CD4-positive, alpha-beta T cell treated with Interleukin-2 at 100 ng/mL for 4 hours (primary cell): ENCODE measurements at places on chromosomes 11 and 22.

DNA sequence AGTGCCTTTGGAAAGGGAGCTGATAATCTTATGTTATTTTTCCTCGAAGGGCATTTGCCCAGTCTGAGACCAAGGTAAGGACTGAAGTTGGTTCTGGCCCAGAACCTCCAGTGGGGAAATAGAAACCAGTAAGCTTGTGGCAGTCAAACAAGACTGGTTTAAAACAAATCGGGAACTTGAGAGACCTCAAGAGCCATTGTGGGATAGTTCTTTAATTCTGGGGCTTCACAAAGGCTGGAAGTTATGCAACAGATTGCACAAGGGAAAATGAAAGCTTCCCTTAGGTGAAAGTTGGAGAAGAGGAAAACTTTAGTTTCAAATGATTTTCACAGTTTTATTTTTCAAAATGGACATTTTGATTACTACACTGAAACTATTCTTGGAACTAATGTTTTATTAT is 33.5 kb upstream of the RAB38 start:
- no peak for DNase-seq

GRCh38 chr11:43997022-43997660 is 50.6 kb upstream of the ACCSL start:
- DNase-seq = no peak

DNA sequence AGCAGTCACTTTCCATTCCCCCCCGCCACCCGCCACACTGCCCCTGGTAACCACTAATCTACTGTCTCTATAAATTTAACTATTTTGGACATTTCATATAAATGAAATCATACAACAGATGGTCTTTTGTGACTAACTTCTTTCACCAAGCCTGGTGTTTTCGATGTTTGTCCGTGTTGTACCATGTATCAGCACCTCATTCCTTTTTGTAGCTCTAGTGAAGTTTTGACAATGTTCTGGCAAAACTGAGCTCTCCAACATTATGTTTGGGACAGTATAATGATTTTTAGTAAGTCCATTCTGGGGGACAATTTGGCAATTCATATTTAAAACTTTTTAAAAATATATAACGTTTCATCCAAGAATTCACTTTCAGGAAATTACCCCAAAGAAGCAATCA is 45.6 kb upstream of the ARHGAP42 start:
- no peak for DNase-seq

- DNase-seq = no peak
Measured at GRCh38 chr11:18365741-18366140, 28.6 kb upstream of the LDHA start.

- DNase-seq = peak; percentile 68
Measured at GRCh38 chr11:75508051-75508561, 17.6 kb downstream of the GDPD5 start.

DNA sequence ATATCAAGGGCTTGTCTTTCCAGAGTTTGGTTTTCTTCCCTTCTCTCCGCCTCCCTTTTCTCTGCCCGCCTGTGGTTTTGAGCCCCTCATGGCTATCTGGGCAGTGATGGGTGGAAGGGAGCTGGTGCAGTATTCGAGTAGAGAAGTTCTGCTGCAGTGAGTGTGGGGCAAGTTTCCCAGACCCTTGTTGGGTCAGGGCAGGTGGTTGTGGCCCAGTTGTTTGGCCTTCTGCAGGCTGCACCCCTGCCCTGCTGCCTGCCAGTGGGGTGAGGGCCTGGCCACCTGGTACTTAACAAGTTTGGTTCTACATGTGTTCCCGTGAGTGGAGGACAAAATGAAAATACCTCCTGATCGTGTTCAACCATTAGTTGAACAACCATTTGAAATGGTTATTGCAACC is 65.2 kb downstream of the PTPRJ start:
- no peak for DNase-seq

GRCh38 chr11:15107730-15108515 is 6.8 kb upstream of the INSC start:
- no peak for DNase-seq

GRCh38 chr11:6657346-6657745 is 1.7 kb upstream of the DCHS1 start:
- DNase-seq = no peak

GRCh38 chr11:74084796-74085541 is 76.1 kb upstream of the UCP3 start:
- no peak for DNase-seq

DNA sequence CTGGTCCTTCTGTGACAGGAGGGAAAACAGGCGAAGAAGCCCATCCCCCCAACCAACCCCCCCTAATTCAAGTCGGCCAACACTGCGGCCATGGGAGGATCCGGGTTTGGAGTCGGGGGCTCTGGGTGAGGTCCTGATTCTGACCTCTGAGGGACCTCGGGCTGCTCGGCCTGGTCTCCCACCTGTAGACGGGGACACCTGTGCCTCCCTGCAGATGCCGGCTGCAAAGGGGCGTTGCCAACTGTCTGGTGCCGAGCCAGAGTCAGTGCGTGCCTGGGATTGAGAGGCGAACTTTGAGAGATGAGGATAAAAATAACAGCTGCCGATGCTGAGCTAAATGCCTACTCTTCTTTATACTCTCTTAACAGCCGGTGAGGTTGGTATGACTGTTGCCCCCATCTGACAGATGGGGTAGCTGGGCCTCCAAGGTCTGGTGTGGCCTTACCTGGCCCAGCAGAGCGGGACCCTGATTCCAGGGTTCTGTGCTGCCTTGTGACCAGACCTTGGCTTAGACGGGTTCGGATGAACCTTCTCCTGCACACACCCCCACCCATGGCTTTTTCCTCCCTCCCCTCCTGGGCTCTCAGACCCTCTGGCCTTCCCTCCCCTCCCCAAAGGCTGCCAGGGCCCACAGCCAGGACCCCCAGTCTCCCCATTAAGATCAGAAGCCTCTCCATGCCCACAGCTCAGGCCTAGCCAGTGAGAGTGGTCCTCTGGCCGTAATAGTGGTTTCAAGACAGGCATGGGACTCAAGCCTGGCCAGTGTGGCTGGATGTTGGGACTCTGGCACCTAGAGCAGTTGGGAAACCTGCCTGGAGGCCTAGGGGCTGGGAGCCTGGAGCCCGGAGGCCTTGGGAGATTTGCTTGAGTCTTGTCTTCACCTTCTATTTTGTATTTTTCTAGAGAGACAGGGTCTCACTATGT is 41.7 kb downstream of the KCNJ4 start:
- no peak for DNase-seq

DNA sequence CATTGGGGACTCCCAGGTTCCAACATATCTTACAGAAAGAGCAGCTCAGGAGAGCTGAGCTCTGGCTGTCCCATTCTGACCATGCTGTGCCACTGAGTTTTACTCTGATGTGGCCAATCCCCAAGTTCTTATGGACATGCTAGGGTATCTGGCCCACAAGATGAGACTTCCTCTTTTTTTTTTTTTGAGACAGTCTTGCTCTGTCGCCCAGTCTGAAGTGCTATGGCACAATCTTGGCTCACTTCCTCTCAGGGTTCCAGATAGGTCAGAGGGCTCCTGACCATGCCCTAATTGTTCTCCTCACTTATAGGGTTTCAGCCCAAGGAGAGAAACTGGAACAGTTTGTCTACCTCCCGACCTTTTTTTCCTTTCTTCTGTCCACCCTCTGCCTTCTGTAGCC is 152.3 kb upstream of the CCDC90B start:
- no peak for DNase-seq

DNA sequence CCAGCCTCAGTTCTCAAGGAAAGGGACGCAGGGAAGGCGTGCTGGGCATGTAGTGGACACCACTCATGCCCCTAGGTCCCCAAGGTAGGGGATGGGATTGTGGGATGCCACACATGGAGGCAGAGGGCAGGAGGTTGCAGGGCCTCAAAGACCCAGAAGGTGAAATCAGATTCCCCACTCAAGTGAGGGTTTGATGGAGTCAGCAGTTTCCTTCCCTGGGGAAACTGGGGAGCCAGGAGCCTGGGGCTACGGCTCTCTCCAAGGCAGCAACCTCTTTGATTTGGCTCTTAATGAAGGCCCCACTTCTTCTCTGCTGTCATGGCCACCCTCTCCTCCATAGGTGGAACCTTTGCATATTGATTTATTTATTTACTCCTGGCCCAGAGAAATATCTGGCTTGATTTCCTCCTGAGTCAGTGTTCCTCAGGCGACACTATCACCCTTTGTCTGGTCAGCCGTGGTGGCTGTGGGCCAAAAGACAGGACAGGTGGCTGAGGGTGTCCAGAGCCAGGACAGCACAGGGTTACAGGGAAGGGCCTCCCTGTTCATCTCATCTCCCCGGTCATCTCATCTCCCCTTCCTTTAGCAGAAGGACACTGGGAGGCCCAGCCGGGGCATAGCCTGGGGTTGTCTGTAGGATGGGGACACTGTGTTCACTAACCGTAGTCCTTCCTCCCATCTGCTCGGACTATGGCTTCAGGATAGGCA is 9.6 kb downstream of the GNAZ start:
- no peak for DNase-seq

DNA sequence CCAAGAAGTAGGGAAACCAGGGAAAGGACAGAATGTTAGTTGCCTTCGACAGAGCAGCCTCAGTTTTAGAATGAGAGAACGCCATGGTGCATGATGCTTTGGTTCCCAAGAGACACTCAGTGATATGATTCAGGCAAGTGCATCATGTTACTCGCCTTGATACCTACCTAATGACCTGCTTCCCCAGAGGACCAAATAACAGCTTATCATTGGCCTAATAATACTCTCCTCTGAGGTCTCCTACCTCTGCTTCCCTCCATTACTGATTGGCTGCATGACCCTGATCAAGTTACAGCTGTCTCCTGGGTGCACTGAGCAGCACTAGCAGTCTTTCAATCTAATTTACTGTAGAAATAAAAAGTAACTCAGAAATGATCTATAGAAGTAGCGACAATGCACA is 979.7 kb upstream of the FAT3 start:
- DNase-seq = no peak

GRCh38 chr22:44182588-44183286 is 2.0 kb downstream of the PARVG start:
- peak; percentile 49 for DNase-seq

DNA sequence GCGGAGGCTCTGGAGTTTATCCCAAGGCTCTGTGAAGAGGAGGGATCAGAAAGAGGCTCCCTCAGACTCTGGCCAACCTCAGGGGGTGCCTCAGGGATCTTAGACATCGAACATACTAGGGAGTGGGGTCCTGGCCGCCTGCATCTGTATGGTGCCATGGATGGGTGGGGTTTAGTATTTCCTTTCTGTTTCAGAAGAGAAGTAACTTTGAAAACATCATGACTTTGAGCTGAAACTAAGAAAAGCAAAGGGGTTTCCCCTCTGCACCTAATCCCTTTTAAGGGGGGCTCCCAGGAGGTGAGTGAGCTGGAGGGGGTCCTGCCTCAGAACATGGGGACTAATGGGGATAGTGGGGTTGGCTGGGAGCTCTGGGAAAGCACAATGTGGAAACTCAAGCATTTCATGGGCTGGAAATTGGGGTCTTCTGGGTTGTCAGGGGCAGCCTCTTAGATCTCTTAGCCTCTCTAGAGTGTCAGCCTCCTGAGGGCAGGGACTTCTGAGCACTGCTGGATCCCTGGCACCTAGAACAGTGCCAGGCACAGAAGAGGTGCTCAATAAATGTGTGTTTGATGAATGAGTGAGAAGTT is 11.8 kb upstream of the SSTR3 start:
- peak; percentile 31 for DNase-seq

DNA sequence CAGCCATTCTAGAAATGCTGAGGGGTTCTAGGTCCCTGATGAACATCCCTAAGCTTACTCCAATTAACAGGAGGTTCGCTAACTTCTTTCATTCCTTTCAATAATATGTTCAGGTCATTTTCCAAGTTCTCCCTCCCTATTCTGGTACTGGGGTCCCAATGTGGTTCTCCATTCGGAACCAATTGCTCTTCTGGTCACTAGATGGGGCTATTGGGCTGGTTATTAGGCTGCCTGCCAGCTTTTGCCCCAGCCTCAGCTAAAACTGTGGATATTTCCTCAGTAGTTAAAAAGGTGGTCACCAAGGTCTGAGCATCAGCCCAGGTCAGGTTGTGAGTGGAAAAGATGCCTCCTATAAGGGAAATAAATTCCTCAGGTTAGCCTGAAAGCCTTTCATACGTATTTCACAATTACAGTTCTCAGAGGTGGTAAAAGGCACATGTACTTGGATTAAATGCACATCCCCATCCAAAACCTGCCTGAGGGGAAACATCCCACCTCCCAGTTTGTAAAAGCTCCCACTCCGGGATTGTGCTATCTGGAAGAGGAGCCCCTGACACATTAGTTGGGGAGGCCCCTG is 161.1 kb upstream of the CCDC179 start:
- no peak for DNase-seq

DNA sequence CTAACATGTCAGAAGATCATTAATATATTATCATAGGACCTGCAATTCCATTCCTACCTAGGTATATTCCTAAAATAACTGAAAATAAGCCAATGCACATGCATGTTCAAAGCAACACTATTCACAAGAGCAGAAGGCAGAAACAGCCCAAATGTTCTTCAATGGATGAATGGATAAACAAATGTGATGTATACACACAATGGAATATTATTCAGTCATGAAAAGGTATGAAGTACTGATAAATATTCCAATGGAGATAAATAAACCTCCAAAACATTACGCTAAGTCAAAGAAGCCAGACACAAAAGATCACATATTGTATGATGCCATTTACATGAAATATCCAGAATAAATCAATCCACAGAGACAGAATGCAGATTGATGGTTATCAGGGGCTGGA is 16.8 kb downstream of the AMBRA1 start:
- no peak for DNase-seq

DNA sequence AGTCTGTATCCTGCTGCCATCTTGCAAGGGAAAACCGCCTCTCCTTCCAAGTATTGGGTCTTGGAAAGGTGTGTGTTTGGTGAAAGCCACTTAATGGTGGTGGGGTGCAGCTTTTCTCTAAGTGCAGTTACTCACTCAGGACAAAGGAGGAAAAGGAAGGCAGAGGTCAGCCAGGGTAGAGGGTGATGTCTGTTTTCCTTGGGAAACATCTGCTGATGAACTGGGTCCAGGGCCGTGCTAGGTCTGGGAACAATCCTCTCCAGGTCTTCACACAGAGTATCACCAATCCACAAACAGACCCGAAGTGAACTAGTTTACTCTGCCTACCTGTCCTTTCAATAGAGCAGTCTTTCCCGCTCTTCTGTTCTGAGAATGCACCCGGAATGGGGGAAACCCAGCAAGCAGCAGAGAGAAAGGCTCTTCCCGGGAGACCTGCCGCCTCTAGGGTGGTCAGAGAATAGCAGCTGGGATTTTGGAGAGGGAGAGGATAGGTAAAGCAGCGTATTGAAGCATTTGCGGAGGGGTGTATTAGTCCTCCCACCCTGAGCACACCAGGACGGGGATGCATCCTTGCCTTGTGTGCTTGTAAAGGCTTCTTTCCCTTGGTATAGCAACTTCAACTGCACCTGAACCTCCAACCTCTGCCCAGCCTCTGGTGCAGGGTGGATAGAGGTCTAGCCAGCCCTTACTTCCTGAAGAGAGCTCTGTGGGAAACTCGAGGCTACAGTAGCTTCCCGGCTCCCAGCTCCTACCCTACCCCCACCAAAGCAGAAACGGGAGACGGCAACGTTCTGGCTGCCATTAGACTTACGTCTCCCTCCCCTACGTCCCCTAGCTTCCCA is 20.7 kb downstream of the LHFPL7 start:
- no peak for DNase-seq

GRCh38 chr11:10650630-10651029 is 42.9 kb downstream of the IRAG1 start:
- no peak for DNase-seq

- no peak for DNase-seq
Measured at GRCh38 chr11:122139595-122139866, 23.5 kb upstream of the BLID start.
